ENCODE measurements at places on chromosomes 1 and 21. TPM values are rescaled to one million over a fixed set of nuclear protein-coding genes. Genes with fewer than 3 reads are reported as not detected.

Gene MRPL9
- polyA plus RNA-seq, result 122 TPM

Gene RGS2
- 23.2 TPM for polyA plus RNA-seq

Gene PTPRC
- 4.9 TPM for polyA plus RNA-seq

DNA sequence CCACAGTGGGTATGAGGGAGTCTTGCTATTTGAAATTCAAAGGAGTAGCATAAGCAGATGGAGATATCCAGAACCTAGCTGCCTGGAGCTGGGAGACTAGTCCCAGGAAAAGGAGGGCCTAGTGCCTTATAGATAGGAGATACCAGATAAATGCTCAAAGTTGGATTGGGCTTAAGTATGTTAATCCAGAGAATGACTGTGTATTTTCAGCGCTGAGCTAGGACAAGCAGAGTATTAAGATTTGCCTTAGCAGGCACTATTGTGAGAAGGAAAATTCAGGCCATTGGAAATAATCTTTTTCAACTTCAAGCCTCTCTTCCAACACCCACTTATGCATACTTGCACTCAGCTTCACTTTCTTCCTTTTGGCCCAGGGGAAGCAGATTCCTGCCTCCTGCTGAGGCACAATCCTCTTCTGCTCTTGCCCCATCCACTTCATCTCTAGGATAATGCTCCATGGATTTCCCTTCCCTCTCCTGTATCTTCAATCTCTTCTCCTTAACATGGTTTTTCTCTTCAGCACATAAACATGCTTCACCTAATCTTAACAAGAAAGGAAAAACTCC, 21.1 kb downstream of the PIK3C2B start:
- DNase-seq, result no peak

- no peak for DNase-seq
Measured at GRCh38 chr1:225156254-225156653, 226.8 kb downstream of the DNAH14 start.

- no peak for DNase-seq
Measured at GRCh38 chr21:46540087-46540710, 64.7 kb downstream of the S100B start.

GRCh38 chr1:191671236-191671635, 487.0 kb upstream of the RGS18 start:
- DNase-seq, result no peak

GRCh38 chr1:102466487-102466886, 469.8 kb upstream of the OLFM3 start:
- DNase-seq, result no peak

Data from renal pelvis (tissue), 12 donors.